Stimulated activated naive B cell treated with anti-CD40 and anti-IgM and Interleukin-4, amounts not matched to agents 10 μg/mL and 1 μg/mL and 100 μg/mL, for 72 hours (primary cell): ENCODE measurements at places on chromosomes 1 and 21.

GRCh38 chr1:35939484-35939883 is 8.6 kb downstream of the AGO3 start:
- H3K36me3 ChIP-seq: peaks cover 2% of the 10 kb centered on the region
- H3K4me3 ChIP-seq: no peak overlapping the region
- no peak overlapping the region for H3K27ac ChIP-seq
- DNase-seq: no peak

- DNase-seq: no peak
- no peaks in the 10 kb centered on the region for H3K27me3 ChIP-seq
- H3K4me1 ChIP-seq: peaks cover 26% of the 10 kb centered on the region
- H3K4me3 ChIP-seq: peak overlapping the region; percentile 94
- H3K36me3 ChIP-seq: peaks cover 5% of the 10 kb centered on the region
Measured at GRCh38 chr1:45499415-45499769, 481 bp downstream of the CCDC163 start.

DNA sequence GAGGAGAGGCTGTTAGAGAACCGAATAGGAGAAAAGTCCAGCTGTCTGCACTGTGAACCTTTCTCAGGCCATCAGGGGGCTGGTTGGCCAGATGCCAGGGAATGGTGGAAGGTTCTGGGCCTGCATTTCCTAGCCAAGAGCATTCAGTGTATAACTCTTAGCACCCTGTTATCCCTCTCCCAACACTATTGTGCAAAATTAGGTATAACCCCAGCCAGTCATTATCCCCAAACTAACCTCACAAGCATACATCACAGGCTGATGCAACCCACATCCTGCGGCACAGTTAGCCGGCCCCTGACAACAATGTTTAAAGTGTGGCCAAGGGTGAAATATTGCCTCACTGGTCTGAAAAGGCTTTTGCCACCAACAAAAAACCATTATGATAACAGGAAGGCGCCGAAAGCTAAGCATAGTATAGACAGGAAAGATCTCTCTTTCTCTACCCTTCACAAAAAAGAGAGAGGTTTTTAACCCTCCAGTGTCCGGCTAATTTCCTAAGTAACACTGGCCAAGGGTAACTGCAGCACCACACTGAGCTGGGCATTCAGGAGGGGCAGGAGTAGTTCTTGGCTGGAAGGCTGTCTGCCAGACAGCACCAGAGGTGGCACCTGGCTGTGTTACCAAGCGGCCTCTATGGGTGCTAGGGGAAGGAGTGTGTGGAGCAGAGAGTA is 77.3 kb upstream of the BCAR3 start:
- H3K4me1 ChIP-seq: peaks cover 20% of the 10 kb centered on the region
- no peak overlapping the region for H3K4me3 ChIP-seq

DNA sequence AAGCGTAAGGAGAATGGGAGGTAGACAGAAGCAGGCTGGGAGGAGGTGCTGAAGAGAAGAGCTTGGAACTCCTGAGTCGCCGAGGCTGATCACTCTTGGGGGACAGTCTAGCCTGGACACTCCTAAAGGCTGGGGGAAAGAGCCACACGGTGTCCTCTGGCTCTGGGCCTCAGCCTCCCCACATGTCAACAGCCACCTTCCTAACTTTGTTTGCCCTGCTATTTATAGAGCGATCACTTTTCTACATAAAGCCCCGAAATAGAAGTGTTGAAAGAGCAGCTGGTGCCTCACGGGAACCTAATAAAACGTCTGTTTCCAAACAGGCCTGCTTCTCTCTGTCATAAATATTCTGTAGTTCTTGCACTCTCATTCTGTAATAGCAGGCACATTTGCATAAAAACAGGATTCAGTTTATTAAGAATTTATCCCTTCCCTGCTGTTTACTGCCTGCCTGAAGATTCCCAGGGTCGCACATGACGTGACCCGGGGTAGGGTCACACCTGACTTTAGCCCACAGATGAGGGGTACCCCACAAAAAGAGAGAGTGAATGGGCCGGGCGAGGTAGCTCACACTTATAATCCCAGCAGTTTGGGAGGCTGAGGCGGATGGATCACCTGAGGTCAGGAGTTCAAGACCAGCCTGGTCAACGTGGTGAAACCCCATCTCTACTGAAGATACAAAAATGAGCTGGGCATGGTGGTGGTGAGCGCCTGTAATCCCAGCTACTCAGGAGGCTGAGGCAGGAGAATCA is 212.5 kb downstream of the TOMM20 start:
- H3K4me1 ChIP-seq: peaks cover 30% of the 10 kb centered on the region
- peaks cover 7% of the 10 kb centered on the region for H3K36me3 ChIP-seq
- H3K4me3 ChIP-seq: no peak overlapping the region
- peaks cover 6% of the 10 kb centered on the region for H3K27me3 ChIP-seq
- DNase-seq: no peak

GRCh38 chr1:20896826-20897225 is 109.7 kb upstream of the HP1BP3 start:
- no peak overlapping the region for H3K4me3 ChIP-seq
- no peak overlapping the region for H3K27ac ChIP-seq
- H3K4me1 ChIP-seq: no peaks in the 10 kb centered on the region
- no peaks in the 10 kb centered on the region for H3K27me3 ChIP-seq
- H3K36me3 ChIP-seq: peaks cover 13% of the 10 kb centered on the region

DNA sequence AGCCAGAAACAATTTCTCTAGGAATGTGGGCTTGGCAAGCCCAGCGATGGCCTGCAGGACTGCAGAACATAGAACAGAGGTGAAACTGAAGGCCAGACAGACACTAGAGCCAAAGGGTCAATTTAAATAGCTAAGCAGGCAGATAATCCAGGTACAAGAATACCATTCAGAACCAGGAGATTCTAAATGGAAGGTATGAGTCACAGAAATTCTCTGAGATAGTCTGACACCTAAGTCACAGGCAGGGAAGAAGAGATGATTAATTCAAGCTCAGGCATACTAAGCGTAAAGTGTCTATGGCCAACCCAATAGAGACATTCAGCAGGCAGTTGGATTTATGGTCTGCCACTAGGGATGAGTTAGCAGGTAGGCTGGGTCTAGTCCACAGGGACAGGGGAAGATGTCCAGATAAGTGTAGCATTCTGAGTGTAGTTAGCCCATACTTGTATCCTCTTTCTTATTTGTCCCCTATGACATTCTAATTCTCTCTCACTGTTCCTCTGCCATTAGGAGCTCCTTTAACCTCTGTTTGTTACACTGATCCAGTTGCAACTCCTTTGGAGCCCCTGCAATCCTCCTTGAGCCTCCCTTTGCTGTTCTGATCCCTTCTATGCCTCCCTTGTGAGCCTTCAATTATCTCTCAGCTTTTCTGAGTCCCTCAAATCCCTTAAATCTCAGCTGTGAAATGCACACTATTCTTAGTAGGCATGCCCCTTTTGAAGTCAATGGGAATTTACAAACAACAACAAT is 383.8 kb downstream of the LMO4 start:
- H3K4me1 ChIP-seq: no peaks in the 10 kb centered on the region
- H3K36me3 ChIP-seq: no peaks in the 10 kb centered on the region
- H3K27me3 ChIP-seq: no peaks in the 10 kb centered on the region
- no peak for DNase-seq
- H3K4me3 ChIP-seq: no peak overlapping the region
- no peak overlapping the region for H3K27ac ChIP-seq

DNA sequence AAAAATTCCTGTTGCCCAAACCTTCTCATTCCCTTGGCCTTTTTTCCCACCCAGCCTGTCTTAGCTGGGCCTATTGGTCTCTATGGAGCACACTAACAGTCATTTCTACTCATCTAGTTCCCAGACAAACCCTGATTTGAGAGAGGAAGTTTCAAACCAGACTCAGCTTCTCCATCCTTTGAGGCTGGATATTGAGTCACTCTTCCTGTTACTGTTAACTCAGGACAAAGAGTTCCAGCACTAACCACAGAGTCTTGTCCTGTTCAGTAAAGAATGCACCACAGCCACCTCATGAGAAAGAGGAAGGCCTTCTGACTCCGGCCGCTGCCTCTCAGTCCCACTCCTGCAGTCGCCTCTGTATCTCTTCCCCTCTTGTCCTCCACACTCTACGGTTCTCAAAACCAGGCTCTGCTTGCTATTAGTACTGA is 137.8 kb downstream of the PTPRC start:
- H3K4me1 ChIP-seq: peaks cover 8% of the 10 kb centered on the region
- H3K27me3 ChIP-seq: no peaks in the 10 kb centered on the region
- no peak overlapping the region for H3K27ac ChIP-seq
- no peak for DNase-seq
- H3K4me3 ChIP-seq: no peak overlapping the region
- H3K36me3 ChIP-seq: no peaks in the 10 kb centered on the region

GRCh38 chr1:234970731-234971476 is 157.7 kb downstream of the TOMM20 start:
- H3K27ac ChIP-seq: peak overlapping the region; percentile 59
- H3K36me3 ChIP-seq: no peaks in the 10 kb centered on the region
- no peak overlapping the region for H3K4me3 ChIP-seq
- H3K4me1 ChIP-seq: peaks cover 58% of the 10 kb centered on the region
- no peaks in the 10 kb centered on the region for H3K27me3 ChIP-seq
- no peak for DNase-seq

DNA sequence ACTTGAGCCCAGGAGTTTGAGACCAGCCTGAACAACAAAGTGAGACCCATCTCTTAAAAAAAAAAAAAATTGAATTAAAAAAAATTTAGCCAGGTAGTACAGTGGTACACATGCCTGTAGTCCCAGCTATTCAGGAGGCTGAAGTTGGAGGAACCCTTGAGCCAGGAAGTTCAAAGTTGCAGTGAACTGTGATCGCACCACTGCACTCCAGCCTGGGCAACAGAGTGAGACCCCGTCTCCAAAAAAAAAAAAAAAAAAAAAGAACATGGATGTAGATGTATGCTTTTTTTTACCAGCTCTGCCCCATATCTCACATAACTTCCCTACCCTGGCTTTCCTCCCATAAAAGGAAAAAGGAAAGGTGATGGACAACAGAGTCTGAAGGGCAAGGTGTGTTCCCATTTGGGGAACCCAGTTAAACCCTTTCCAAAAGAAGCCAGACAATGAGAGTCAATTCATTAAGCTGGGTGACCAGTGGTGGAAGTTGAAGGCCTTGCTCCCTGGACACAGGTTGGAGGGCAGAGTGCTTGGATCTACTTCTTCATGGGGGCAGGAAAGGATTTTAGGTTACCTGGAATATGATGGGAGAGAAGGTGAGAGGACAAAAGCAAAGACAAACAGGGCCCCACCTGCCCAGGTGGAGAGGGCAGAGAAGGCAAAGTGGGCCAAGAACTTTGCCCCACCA is 2.9 kb downstream of the KRTCAP2 start:
- H3K36me3 ChIP-seq: peaks cover 16% of the 10 kb centered on the region
- H3K27me3 ChIP-seq: peaks cover 5% of the 10 kb centered on the region
- no peak for DNase-seq
- no peak overlapping the region for H3K27ac ChIP-seq
- no peak overlapping the region for H3K4me3 ChIP-seq
- peaks cover 38% of the 10 kb centered on the region for H3K4me1 ChIP-seq

DNA sequence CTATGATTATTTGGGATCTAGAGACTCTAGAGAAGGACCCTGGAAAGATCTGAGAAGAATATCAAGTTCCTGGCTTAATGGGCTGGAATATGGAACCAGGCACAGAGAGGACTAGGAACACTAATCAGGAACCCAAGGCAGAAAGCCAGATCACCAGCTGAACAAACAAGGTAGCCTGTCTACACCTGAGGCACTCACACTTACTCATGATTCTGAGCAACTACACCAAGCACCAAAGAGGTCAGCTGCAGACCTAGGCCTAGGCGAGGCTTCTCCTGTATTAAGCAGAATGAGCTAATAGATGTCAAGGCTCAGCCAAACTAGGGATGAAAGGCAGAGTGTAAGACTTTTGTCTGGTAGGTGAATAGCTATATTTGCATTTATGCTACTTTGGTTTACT is 368.1 kb downstream of the LTN1 start:
- peaks cover 16% of the 10 kb centered on the region for H3K36me3 ChIP-seq
- H3K4me1 ChIP-seq: no peaks in the 10 kb centered on the region
- no peak for DNase-seq
- no peak overlapping the region for H3K27ac ChIP-seq

- H3K36me3 ChIP-seq: peaks cover 6% of the 10 kb centered on the region
- no peak overlapping the region for H3K27ac ChIP-seq
- peak; percentile 8 for DNase-seq
- no peaks in the 10 kb centered on the region for H3K27me3 ChIP-seq
Measured at GRCh38 chr1:59699227-59699847, 115.4 kb upstream of the HOOK1 start.

- H3K27me3 ChIP-seq: no peaks in the 10 kb centered on the region
- H3K4me3 ChIP-seq: no peak overlapping the region
- H3K36me3 ChIP-seq: peaks cover 3% of the 10 kb centered on the region
- H3K27ac ChIP-seq: no peak overlapping the region
- H3K4me1 ChIP-seq: peaks cover 34% of the 10 kb centered on the region
Measured at GRCh38 chr21:31656199-31657095, 3.0 kb upstream of the SOD1 start.

GRCh38 chr1:240486611-240487010 is 125.3 kb downstream of the GREM2 start:
- DNase-seq: no peak
- H3K4me1 ChIP-seq: no peaks in the 10 kb centered on the region
- H3K27me3 ChIP-seq: peaks cover 3% of the 10 kb centered on the region
- no peaks in the 10 kb centered on the region for H3K36me3 ChIP-seq
- H3K27ac ChIP-seq: no peak overlapping the region

GRCh38 chr1:193411714-193412113 is 225.3 kb upstream of the B3GALT2 start:
- no peak overlapping the region for H3K27ac ChIP-seq
- no peak overlapping the region for H3K4me3 ChIP-seq
- H3K36me3 ChIP-seq: no peaks in the 10 kb centered on the region
- no peaks in the 10 kb centered on the region for H3K27me3 ChIP-seq
- no peaks in the 10 kb centered on the region for H3K4me1 ChIP-seq
- DNase-seq: no peak

DNA sequence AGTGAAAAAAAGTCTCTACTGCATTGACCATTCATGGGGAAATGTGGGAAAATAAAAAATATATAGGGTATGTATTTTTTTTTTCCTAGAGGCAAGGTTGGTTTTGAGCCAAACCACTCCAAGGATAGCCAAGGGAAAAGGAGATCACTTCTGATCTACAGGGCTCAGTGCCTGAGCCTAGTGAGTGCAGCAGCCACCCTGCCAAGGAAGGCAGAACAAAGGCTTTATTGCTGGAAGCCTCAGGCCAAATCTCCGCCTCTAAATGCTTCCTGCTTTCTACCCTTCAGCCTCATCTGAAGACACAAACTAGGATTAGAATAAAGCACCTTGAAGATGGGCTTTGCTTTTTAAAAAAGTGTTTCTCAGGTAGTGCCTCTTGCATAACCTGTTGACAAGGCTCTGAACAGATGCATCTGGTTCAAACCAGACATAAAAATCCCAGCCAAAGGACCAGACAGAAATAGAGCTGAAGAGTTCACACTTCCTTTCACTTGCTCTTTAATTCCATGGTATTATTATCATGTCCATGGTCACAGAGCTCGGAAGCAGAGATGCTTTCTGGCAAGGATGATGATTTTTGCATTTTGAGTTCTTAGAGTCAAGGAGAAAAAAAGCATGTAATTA is 10.5 kb downstream of the C1orf115 start:
- H3K4me3 ChIP-seq: no peak overlapping the region
- DNase-seq: no peak
- peaks cover 4% of the 10 kb centered on the region for H3K36me3 ChIP-seq
- H3K4me1 ChIP-seq: peaks cover 7% of the 10 kb centered on the region
- peaks cover 4% of the 10 kb centered on the region for H3K27me3 ChIP-seq

- no peaks in the 10 kb centered on the region for H3K27me3 ChIP-seq
- H3K36me3 ChIP-seq: peaks cover 8% of the 10 kb centered on the region
- H3K27ac ChIP-seq: no peak overlapping the region
- no peak for DNase-seq
- H3K4me3 ChIP-seq: no peak overlapping the region
Measured at GRCh38 chr1:145689922-145690321, 17.2 kb downstream of the PDZK1 start.
